ENCODE measurements at places on chromosomes 6 and 20. TPM values are rescaled to one million over a fixed set of nuclear protein-coding genes. Genes with fewer than 3 reads are reported as not detected.

Gene RPS6KA2
- 5.1 TPM for total RNA-seq

DNA sequence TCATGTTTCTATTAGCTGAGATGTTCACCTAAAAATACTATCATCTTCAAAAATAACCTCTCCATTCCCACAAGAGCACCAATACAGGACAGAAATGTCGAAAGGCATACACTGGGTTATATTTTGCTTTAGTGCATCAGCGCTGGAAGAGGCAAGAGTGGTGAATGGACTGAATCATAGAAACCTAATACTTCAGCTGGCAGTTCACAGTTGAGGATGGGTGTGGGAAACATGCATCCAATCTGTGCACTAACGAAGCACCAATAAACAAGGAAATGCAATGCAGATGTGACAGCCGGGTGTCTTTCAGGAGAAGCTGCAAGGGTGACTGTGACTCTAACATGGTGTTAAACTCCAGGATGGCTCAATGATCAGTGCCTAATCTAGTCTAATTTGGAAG lies 365.8 kb downstream of the ESR1 start:
- DNase-seq, result no peak

- no peak for DNase-seq
Observed at GRCh38 chr6:35036059-35036827, 104.9 kb downstream of the TCP11 start.

DNA sequence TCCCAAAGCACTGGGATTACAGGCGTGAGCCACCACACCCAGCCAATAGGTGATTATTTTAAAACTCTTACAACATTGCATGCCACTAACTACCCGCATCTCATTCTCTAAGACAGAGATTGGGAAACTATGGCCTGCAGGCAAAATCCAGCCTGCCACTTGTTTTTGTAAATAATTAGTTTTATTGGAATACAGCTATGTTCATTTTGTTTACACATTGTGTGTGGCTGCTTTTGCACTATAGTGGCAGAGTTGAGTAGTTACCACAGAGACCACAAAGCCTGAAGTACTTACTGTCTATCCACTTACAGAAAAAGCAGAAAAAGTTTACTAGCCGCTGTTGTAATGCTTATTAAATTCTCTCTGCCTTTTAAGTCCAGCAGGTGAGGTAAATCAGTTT lies 16.4 kb upstream of the PKIG start:
- DNase-seq, result peak; percentile 21

DNA sequence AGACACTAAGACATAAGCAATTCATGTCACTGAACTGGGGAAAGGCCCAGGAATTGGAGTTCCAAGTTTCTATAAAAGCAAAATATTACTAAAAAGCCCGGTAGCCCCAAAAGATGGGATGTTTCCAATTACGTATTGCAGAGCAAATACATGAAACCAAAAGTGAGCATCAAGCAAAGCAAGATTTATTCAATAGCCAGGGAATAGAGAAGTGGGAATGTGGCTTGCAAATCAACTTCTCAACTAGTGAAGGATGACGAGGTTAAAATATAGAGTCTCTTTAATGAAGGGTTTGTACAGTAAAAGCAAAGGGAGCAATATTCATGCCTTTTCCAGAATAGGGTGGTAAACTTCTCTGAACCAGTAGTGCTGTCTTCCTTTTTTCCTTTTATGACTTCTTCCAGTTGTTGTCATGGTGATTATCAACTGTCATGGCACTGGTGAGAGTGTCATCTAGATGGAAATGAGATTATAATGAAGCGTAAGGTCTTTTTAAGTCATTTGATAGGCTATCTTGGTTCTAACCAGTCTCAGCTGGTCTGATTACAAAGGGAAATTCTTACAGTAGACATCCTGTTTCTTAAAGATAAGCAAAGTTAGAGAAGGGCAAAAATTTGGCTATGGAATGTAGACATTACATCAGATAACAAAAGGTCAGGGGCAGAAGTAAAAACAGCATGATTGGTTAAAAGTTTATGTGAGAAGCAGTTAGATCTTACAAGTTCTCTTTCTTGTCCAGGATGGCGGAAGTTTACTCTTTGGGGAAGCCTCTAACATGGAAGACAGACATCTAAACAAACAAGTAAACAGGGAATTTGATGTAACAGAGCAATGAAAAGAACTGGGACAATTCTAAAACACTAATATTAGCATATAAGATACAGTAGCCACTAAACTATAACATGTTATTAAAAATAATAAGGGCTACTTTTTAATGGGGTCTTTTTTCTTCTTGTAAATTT lies 96.9 kb downstream of the TBX18 start:
- DNase-seq, result no peak

DNA sequence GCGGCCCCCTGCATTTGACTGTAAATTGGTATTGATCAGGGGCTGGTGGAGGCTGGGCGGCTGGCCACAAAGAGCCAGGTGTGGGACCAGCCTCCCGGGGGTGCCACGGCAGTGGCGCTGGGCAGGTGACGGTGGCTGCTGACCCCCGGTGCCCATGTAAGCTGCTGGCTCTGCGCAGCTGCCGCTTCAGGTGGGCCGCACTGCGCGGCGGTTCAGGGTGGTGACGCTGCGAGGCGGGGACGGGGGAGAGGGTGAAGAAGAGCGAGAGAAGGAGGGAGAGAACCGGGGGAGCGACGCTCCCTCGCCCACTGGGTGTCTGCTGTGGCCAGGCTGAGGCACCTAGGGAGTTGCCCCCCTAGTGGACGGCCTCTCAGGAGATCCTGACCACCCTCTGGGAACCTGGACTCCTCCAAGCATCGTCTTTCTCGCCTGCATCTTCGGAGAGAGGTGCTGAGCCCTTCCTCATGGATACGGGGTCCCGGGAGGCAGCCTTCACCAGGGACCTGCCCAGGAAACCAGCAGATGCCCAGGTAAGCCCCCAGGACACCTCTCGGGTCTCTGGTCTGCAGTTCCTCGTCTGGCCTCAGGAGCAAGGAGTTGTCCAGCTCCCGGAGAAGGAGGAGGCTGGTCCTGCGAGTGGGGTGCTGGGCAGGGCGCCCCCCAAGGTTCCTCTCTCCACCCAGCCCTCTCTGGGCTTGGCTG lies 77.5 kb upstream of the GATA5 start:
- no peak for DNase-seq

DNA sequence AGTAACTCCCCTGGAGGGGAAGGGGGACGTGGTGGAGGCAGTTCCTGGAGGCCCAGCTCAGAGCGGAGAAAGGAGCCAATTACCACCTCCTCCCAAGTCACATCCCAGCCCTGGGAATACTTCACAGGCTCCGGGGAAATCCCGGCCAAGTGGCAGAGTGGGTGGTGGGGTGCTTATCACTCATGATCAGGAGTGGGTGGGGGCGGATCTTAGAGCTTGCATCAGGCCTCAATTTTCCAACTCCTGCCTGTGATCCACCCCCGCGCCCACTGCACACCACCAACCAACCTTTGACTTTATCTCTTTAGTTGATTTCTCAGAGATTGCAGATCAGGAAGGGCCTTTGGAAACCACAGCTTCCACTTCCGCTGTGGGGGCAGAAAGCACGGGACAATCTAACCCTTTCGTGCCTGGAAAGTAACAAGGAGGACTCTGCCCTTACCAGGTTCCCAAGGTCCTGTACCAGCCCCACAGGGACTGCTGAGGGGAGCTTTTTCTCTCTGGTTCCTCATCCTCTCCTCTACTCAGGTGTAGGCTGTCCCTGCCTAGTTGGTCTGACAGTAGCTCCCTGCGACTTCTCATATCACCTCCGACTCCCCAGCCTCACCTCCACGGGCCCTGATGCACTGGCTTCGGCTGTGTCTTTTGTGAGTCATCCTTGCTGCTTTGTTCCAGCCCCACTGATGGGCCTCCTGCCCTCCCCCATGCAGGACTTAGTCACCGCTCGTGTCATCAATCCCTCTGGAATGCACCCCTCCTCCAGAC lies 24.9 kb upstream of the IER3 start:
- DNase-seq, result peak; percentile 96

- DNase-seq, result no peak
Observed at GRCh38 chr6:164928057-164928727, 381.2 kb downstream of the C6orf118 start.
